ENCODE measurements at places on chromosomes 16 and 17. TPM values are rescaled to one million over a fixed set of nuclear protein-coding genes. Genes with fewer than 3 reads are reported as not detected.

GRCh38 chr17:281365-281999 lies 71.1 kb downstream of the RPH3AL start:
- no peaks in the 10 kb centered on the region for H3K4me1 ChIP-seq
- no peaks in the 10 kb centered on the region for H3K27me3 ChIP-seq
- no peaks in the 10 kb centered on the region for H3K36me3 ChIP-seq
- no peak overlapping the region for H3K27ac ChIP-seq

The KCTD19 gene
- polyA plus RNA-seq = 1.9 TPM

GRCh38 chr16:1407753-1408152 lies 6.8 kb downstream of the UNKL start:
- peaks cover 6% of the 10 kb centered on the region for H3K4me1 ChIP-seq
- H3K27me3 ChIP-seq = no peaks in the 10 kb centered on the region
- peak overlapping the region; percentile 42 for H3K27ac ChIP-seq
- no peaks in the 10 kb centered on the region for H3K36me3 ChIP-seq
- peak overlapping the region; percentile 64 for H3K4me3 ChIP-seq
- peak; percentile 53 for DNase-seq

The CD7 gene
- 0.07 TPM for polyA plus RNA-seq

GRCh38 chr17:12357600-12357999 lies 308.1 kb upstream of the MYOCD start:
- no peaks in the 10 kb centered on the region for H3K27me3 ChIP-seq
- H3K4me1 ChIP-seq = no peaks in the 10 kb centered on the region
- no peaks in the 10 kb centered on the region for H3K36me3 ChIP-seq
- no peak for DNase-seq
- H3K4me3 ChIP-seq = no peak overlapping the region

DNA sequence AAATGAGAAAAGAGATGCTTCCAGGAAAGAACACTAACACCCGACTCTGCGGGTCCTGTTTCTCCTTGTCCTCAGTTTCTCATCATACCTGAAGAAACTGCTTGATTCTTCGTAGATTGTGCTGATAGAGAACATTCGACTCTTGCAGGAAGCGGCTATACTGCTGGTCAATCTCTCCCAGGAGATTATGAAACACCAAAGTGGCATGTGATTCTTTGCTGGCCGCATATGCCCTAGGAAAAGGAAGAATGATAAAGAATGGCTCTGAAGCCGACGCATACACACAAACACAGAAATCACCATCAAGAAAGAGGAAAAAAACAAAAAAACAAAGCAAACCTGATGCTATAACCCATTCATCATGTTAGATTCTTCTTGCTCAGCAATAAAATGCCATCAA lies 41.8 kb downstream of the STAT3 start:
- no peak for DNase-seq
- H3K36me3 ChIP-seq = peaks cover 32% of the 10 kb centered on the region
- peaks cover 3% of the 10 kb centered on the region for H3K4me1 ChIP-seq
- H3K27ac ChIP-seq = no peak overlapping the region
- H3K4me3 ChIP-seq = no peak overlapping the region

The ANKRD13B gene
- 14.0 TPM for polyA plus RNA-seq

The USP22 gene
- polyA plus RNA-seq = 172 TPM

- H3K36me3 ChIP-seq = no peaks in the 10 kb centered on the region
- H3K27ac ChIP-seq = no peak overlapping the region
- no peaks in the 10 kb centered on the region for H3K27me3 ChIP-seq
- DNase-seq = no peak
- H3K4me3 ChIP-seq = no peak overlapping the region
Observed at GRCh38 chr16:13471036-13471435, 448.9 kb upstream of the ERCC4 start.

Measured in SK-N-SH (cell line).